ENCODE measurements at places on chromosomes 11 and 22.
A peak's percentile ranks its signal among the peaks of the same experiment; 100 is the strongest.

GRCh38 chr11:74147199-74147929 lies 23.4 kb downstream of the C2CD3 start:
- no peak for DNase-seq

DNA sequence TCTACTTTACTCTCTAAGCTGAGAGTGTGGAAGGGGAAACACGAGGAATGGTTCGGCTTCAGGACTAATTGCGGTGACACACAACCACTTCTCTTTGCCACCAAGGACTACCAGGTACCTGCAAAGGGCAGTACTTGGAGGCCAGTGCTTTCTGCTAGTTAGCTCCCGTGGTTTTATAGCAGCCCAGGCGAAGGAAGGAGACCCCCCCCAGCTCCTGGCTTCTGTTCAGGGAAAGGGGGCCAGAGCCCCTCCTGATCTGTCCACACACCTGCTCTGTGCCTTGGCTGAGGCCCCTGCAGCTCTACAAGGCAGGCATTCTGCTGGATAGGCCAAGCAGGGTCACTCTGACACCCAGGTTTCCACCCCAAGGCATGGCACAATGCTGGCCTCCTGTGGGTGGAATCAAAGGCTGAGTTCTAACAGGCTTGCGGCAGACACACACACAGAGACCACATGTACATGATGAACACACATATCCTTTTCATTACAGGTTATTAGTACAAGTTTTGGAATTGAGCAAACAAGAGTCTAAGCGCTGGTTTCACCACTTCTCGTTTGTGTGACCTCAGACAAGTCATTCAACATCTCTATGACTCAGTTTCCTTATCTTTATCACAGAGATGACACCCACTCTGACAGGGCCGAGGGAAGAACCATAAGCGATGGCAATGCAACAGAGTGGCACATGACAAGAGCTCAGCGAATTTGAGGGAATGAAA lies 7.5 kb downstream of the SERPIND1 start:
- peak; percentile 24 for DNase-seq

- no peak for DNase-seq
Observed at GRCh38 chr22:45987136-45987861, 10.3 kb upstream of the WNT7B start.

GRCh38 chr11:122253589-122254231 lies 137.7 kb upstream of the BLID start:
- DNase-seq = no peak

GRCh38 chr11:15906481-15907035 lies 449.8 kb downstream of the SOX6 start:
- DNase-seq = no peak

DNA sequence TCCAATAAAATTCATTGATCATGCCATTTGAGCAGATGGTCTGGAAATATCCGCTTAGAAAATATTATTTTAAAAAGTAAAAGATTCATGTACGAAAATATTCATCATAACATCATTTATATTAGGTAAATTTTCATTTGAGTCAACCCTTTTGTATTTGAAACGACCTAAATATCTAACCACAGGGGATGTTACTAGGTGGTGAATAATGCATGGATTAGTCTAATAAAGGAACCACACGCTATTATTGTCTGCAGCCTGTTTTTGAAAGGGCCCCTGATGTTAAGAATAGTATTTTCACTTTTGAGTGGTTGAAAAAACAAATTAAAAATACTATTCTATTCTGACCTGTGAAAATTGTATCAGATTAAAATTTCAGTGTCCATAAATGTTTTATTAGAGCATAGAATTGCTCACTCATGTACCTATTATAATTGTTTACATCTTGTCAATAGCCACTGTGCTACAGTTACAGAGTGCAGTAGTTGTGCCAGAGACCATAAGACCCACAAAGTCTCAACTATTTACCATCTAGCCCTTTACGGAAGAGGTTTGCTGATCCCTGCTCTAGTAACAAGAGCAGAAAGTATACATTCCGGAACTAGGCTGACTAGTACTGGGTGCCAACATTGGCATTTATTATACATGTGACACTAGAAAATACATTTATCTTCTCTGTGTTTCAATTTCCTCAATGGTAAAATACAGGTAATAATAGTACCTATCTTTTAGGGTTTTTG lies 176.1 kb downstream of the LRRC4C start:
- DNase-seq = no peak

- no peak for DNase-seq
Observed at GRCh38 chr11:1152316-1153104, 5.2 kb upstream of the MUC5AC start.

All from stimulated activated CD4-positive, alpha-beta T cell treated with anti-CD3 and anti-CD28 coated beads, Interleukin-2, amount 100 ng/mL, for 48 hours (primary cell).